ENCODE measurements at places on chromosomes 2 and 18.
A peak's percentile ranks its signal among the peaks of the same experiment; 100 is the strongest.

GRCh38 chr2:226118471-226119429 is 680.9 kb downstream of the IRS1 start:
- no peaks in the 10 kb centered on the region for H3K27me3 ChIP-seq
- H3K27ac ChIP-seq = peak overlapping the region; percentile 63
- peaks cover 4% of the 10 kb centered on the region for H3K4me1 ChIP-seq
- peak; percentile 55 for DNase-seq
- no peak overlapping the region for H3K4me3 ChIP-seq

DNA sequence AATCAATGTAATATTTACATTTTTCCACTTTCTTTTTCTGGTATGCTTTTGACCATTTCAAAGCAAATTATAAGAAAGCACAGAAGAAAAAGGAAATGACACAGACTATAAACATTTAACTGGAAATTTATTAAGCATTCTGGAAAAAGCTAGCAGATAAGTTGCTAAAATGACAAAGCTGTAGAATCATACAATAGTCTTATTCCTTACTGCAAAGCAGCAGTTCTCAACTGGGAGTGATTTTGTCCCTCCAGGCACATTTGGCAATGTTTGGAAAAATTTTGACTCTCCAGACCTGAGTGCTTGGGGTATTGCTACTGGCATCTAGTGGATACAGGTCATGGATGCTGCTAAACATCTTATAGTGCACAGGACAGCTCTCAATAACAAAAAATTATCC is 75.1 kb downstream of the MBD5 start:
- H3K4me3 ChIP-seq = no peak overlapping the region
- H3K27me3 ChIP-seq = no peaks in the 10 kb centered on the region
- H3K27ac ChIP-seq = no peak overlapping the region
- no peaks in the 10 kb centered on the region for H3K4me1 ChIP-seq
- no peak for DNase-seq
- H3K36me3 ChIP-seq = no peaks in the 10 kb centered on the region

GRCh38 chr2:96336873-96337272 is 1.3 kb downstream of the NCAPH start:
- H3K27me3 ChIP-seq = no peaks in the 10 kb centered on the region
- no peak overlapping the region for H3K4me3 ChIP-seq
- no peak overlapping the region for H3K27ac ChIP-seq
- no peaks in the 10 kb centered on the region for H3K36me3 ChIP-seq
- peaks cover 6% of the 10 kb centered on the region for H3K4me1 ChIP-seq

DNA sequence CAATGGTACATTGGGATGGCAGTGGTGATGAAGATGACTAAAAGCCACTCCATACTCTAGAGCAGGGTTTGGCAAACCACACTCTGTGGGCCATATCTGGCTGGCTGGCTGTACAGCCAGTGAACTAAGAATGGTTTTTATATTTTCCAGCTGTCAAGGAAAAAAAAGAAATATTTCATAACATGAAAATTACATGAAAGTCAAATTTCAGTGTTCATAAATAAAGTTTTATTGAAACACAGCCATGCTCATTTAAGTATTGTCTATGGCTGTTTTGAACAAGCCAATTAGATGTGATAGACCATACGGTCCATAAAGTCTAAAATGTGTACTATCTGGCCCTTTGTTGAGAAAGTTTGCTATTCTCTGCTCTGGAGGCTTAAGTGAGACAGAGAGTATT is 1.5 kb downstream of the TTC21B start:
- H3K27me3 ChIP-seq = no peaks in the 10 kb centered on the region
- no peak overlapping the region for H3K27ac ChIP-seq
- peaks cover 13% of the 10 kb centered on the region for H3K4me1 ChIP-seq
- H3K36me3 ChIP-seq = no peaks in the 10 kb centered on the region
- peak overlapping the region; percentile 88 for H3K4me3 ChIP-seq
- DNase-seq = no peak

DNA sequence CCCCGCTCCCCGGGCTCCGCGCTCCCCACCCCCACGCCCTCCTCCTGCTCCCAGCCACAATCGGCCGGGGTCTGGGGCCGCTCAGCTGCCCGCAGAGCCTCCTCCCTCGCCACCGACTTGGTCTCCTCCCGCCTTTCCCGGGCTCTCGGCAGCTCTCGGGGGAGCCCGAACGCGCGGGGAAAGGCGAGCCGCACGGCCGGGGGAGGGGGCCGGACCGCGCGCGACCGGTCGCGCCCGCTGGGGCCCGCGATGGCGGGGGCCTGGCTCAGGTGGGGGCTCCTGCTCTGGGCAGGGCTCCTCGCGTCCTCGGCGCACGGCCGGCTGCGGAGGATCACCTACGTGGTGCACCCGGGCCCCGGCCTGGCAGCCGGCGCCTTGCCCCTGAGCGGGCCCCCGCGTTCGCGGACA is 327 bp downstream of the LTBP1 start:
- H3K27me3 ChIP-seq = no peaks in the 10 kb centered on the region
- peak overlapping the region; percentile 78 for H3K27ac ChIP-seq
- peak overlapping the region; percentile 94 for H3K4me3 ChIP-seq
- H3K36me3 ChIP-seq = no peaks in the 10 kb centered on the region
- H3K4me1 ChIP-seq = peaks cover 7% of the 10 kb centered on the region
- no peak for DNase-seq

DNA sequence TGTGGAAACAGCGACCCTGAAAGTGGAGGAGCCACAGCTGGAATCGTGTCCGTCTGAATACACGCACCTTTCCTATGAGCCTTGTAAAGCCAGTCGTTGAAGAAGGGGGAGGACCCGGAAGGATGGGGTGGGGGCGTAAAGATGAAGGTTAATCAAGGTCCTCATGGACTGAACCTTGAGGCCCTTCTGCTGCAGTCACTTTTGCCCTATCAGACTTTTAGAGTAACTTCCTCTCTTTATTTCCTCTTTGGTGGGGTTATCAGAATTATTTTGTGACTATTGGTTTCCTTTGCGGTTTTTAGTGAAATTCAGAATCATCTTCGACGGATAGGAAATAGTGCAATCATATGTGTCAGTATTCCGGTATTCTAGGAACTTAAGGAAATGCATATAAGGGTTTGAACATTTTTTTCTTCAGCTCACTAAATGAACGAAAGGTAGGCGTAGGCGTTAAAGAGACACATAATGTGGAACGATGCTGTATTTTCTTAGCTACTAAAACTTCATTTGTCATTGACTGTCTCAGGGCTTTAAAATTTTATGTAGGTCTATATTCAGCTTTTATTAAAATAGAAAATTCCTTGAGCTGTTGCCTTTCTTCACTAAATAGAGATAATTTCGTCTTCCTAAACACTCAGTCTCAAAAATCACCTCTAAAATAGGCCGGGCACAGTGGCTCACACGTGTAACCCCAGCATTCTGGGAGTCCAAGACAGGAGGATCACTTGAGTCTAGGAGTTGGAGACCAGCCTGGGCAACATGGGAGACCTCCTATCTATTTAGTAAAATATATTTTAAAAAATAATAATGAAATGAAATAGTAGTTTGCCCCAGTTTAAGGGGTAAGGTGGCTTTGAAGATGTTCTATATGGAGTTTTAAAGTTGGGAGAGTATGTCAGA is 1.4 kb upstream of the YES1 start:
- H3K36me3 ChIP-seq = no peaks in the 10 kb centered on the region
- peak overlapping the region; percentile 94 for H3K4me3 ChIP-seq
- H3K27me3 ChIP-seq = no peaks in the 10 kb centered on the region
- DNase-seq = no peak
- H3K4me1 ChIP-seq = peaks cover 19% of the 10 kb centered on the region

GRCh38 chr18:55069497-55069896 is 110.2 kb upstream of the CCDC68 start:
- H3K27ac ChIP-seq = no peak overlapping the region
- no peak for DNase-seq
- H3K27me3 ChIP-seq = no peaks in the 10 kb centered on the region
- no peaks in the 10 kb centered on the region for H3K4me1 ChIP-seq
- H3K36me3 ChIP-seq = no peaks in the 10 kb centered on the region
- H3K4me3 ChIP-seq = no peak overlapping the region

DNA sequence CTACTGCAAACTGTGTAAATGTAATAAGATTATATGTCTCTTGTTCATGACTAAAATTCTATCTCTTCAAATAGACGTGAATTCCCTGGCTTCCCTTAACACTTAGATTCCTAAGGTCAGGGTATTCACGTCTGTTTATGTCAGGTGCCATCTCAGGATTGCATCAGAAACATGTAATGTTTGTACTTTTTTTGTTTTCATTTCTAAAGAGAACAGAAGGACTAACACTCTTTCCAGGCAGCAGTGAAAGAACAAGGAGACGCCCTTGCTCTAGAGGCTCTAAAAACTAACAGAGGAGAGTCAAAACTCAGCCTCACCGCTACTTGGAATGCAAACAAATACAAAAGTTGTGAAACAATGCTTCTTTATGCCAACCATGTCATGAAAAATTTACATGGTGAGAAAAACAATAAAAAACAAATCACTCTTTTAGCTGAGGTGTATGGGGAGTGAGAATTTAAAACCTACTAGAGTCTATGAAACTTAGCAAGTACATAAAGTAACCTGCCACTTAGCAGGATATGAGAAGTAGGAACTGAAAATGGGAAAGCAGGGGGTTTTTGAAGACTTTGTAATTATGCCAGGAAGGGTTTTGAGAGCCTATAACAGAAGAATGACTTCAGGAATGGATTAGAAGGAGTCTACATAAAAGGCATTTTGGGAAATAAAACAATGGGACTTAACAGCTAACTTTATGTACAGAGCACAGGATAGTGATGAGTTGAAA is 522.7 kb downstream of the THSD7B start:
- no peak overlapping the region for H3K4me3 ChIP-seq
- no peak for DNase-seq
- H3K27ac ChIP-seq = peak overlapping the region; percentile 70

DNA sequence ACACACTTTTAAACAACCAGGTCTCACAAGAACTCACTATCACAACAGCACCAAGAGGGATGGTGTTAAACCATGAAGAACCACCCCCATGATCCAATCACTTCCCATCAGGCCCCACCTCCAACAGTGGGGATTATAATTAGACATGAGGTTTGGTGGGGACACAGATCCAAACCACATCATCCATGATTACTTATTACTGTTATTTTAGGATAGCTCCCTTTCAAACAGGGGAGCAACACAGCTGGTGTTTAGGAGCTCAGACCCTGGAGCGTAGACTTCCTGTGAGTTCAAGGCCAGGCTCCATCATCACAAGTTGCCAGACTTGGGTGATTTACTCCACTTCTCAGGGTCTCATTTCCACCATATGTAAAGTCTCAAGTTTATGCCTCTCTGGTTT is 382.7 kb downstream of the HRH4 start:
- no peak overlapping the region for H3K27ac ChIP-seq
- no peaks in the 10 kb centered on the region for H3K4me1 ChIP-seq
- no peaks in the 10 kb centered on the region for H3K36me3 ChIP-seq
- H3K27me3 ChIP-seq = no peaks in the 10 kb centered on the region

DNA sequence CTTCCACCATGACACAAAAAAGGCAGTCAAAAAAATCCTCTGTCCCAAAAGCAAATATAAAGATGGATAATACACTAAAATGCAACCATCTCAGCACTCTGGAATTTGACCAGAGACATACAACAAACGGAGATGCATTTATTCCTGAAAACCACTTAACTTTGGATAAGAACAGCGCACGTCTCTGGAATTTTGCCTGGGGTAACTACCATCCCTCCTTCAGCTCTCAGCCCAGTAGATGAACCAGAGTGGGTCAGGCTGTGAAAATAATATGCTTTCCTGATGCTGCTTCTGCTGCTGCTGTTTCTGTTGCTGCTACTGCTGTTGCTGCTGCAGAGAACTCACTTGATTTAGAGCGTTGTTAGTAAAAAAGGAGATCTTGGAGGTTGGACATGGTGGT is 133.8 kb upstream of the ACVR2A start:
- no peak overlapping the region for H3K27ac ChIP-seq
- H3K4me3 ChIP-seq = no peak overlapping the region
- no peaks in the 10 kb centered on the region for H3K4me1 ChIP-seq
- no peaks in the 10 kb centered on the region for H3K27me3 ChIP-seq
- DNase-seq = no peak

GRCh38 chr2:219522111-219523030 is 8.1 kb downstream of the ASIC4 start:
- H3K4me1 ChIP-seq = peaks cover 12% of the 10 kb centered on the region
- no peaks in the 10 kb centered on the region for H3K36me3 ChIP-seq
- DNase-seq = no peak
- H3K27me3 ChIP-seq = peaks cover 78% of the 10 kb centered on the region
- peak overlapping the region; percentile 1 for H3K4me3 ChIP-seq

GRCh38 chr2:21715887-21716286 is 592.1 kb downstream of the TDRD15 start:
- H3K36me3 ChIP-seq = no peaks in the 10 kb centered on the region
- H3K27me3 ChIP-seq = no peaks in the 10 kb centered on the region
- DNase-seq = no peak
- H3K4me1 ChIP-seq = no peaks in the 10 kb centered on the region
- no peak overlapping the region for H3K4me3 ChIP-seq

GRCh38 chr2:201070948-201071478 is 458 bp downstream of the HYCC2 start:
- H3K27me3 ChIP-seq = no peaks in the 10 kb centered on the region
- DNase-seq = no peak
- peak overlapping the region; percentile 71 for H3K4me3 ChIP-seq
- H3K36me3 ChIP-seq = no peaks in the 10 kb centered on the region
- peak overlapping the region; percentile 82 for H3K27ac ChIP-seq

DNA sequence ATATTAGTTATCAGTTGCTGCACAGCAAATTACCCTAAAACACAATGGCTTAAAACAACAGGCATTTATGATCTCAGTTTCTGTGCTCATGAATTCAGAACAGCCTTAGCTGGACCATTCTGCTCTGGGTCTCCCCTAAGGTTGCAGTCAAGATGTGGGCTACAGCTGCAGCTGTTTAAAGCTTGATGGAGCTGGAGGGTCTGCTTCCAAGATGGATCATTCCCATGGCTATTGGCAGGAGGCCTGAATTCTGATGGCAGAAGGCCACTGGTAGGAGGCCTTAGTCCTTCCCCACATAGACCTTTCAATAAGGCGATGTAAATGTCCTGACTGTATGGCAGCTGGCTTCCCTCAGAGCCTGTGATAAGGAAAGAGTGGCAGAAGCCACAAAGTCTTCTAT is 118.6 kb upstream of the SERPINE2 start:
- H3K4me3 ChIP-seq = no peak overlapping the region
- DNase-seq = no peak
- no peaks in the 10 kb centered on the region for H3K36me3 ChIP-seq
- H3K27ac ChIP-seq = no peak overlapping the region

- no peak for DNase-seq
- peaks cover 4% of the 10 kb centered on the region for H3K4me1 ChIP-seq
- H3K4me3 ChIP-seq = no peak overlapping the region
- no peaks in the 10 kb centered on the region for H3K27me3 ChIP-seq
- no peaks in the 10 kb centered on the region for H3K36me3 ChIP-seq
These were observed 15.9 kb upstream of the FIGN start for GRCh38 chr2:163751696-163752095.

- DNase-seq = no peak
- no peaks in the 10 kb centered on the region for H3K27me3 ChIP-seq
- H3K27ac ChIP-seq = no peak overlapping the region
- H3K36me3 ChIP-seq = no peaks in the 10 kb centered on the region
These were observed 206.3 kb upstream of the SALL3 start for GRCh38 chr18:78773303-78773755.

- no peak overlapping the region for H3K27ac ChIP-seq
- no peak for DNase-seq
- H3K36me3 ChIP-seq = no peaks in the 10 kb centered on the region
- no peak overlapping the region for H3K4me3 ChIP-seq
- no peaks in the 10 kb centered on the region for H3K4me1 ChIP-seq
- H3K27me3 ChIP-seq = no peaks in the 10 kb centered on the region
These were observed 919.3 kb upstream of the CDH2 start for GRCh38 chr18:29096079-29096770.

GRCh38 chr2:215535125-215535668 is 99.3 kb upstream of the FN1 start:
- no peaks in the 10 kb centered on the region for H3K4me1 ChIP-seq
- H3K4me3 ChIP-seq = no peak overlapping the region
- H3K27ac ChIP-seq = no peak overlapping the region
- no peak for DNase-seq
